ENCODE measurements at places on chromosomes 3 and 15. TPM values are rescaled to one million over a fixed set of nuclear protein-coding genes. Genes with fewer than 3 reads are reported as not detected.

The CYP19A1 gene
- total RNA-seq, result not detected

The ANKDD1A gene
- total RNA-seq, result 0.16 TPM

- H3K4me1 ChIP-seq, result peaks cover 38% of the 10 kb centered on the region
- H3K27me3 ChIP-seq, result no peaks in the 10 kb centered on the region
- no peak for DNase-seq
- H3K27ac ChIP-seq, result no peak overlapping the region
- H3K4me3 ChIP-seq, result no peak overlapping the region
These were observed 91.8 kb upstream of the PLXNA1 start for GRCh38 chr3:126891141-126891540.

DNA sequence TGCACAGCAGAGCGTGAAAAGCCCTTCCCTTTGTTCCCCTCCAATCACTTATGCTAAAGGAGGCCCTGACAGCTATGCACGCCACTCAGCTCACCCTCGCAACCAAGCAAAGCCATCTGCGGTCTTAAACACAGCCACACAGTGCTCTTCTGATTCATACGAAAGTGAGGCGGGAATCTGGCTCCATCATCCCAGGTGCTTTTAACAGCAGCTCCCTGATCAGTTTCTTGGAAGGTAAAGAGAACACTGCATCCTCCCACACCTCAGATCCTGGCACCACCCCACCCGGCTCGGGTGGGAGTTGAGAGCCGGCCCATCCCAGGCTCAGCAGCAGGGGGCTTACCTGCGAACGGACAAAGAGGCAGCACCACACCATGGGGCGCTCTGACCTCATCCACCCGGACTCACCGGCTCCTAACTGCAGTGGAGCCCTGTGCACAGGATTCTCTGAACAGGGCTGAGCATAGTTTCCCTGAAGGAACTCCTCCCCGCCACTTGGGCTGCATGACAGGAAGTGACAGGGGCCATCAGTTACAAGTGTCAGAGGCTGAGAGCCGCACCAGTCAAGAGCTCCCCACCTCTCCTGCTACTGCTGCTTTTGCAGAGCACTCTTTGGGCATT is 114.3 kb upstream of the ARHGEF3 start:
- H3K4me3 ChIP-seq, result no peak overlapping the region
- no peak overlapping the region for H3K27ac ChIP-seq
- H3K4me1 ChIP-seq, result no peaks in the 10 kb centered on the region
- no peak for DNase-seq

DNA sequence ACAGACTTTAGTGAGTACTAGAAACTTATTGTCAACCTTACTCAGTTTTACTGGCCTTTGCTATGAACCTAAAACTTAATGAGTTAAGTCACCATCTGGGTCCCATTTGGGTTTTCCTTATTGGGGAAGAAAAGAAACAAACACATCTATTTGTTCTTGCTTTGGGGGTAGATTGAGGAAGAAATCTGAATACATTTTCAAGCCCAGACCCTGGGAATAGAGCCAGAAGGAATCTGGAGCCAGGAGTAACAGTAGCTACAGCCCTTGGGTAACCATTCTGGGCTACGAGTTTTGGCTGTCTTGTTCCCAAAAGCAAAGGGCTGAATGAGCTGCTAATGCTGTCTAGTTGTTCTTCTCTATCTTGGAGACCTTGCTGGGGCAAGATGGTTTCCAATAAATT is 16.5 kb downstream of the SLC12A1 start:
- no peak overlapping the region for H3K27ac ChIP-seq
- H3K27me3 ChIP-seq, result peaks cover 10% of the 10 kb centered on the region
- H3K4me3 ChIP-seq, result no peak overlapping the region
- H3K4me1 ChIP-seq, result no peaks in the 10 kb centered on the region

- H3K36me3 ChIP-seq, result no peaks in the 10 kb centered on the region
- H3K27ac ChIP-seq, result peak overlapping the region; percentile 57
- H3K4me1 ChIP-seq, result peaks cover 46% of the 10 kb centered on the region
- DNase-seq, result peak; percentile 51
- H3K27me3 ChIP-seq, result no peaks in the 10 kb centered on the region
These were observed 59.9 kb downstream of the SMAD6 start for GRCh38 chr15:66761726-66762595.

GRCh38 chr15:66876731-66877476 is 174.9 kb downstream of the SMAD6 start:
- no peaks in the 10 kb centered on the region for H3K27me3 ChIP-seq
- H3K27ac ChIP-seq, result no peak overlapping the region
- no peaks in the 10 kb centered on the region for H3K36me3 ChIP-seq
- no peaks in the 10 kb centered on the region for H3K4me1 ChIP-seq
- H3K4me3 ChIP-seq, result no peak overlapping the region

DNA sequence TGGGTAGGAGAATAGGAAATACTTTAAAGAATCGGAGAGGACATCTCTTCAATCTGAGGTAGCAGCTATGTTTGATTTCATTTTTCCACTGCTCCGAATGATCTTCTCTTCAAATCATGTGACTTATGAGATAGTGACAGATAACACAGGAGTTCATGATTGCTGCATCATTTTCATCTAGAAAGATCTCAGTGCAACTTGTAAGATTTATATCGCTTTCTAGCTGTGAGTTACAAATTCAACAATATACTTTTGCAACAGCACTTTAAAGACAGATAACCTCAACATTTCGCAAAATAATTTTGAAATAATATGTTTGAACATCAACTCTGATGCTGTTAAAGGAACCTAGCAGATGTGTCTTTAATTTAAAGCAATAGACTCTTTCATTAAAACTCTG is 99.9 kb upstream of the CCDC80 start:
- H3K27ac ChIP-seq, result no peak overlapping the region
- no peaks in the 10 kb centered on the region for H3K27me3 ChIP-seq
- DNase-seq, result no peak
- H3K4me1 ChIP-seq, result no peaks in the 10 kb centered on the region
- no peaks in the 10 kb centered on the region for H3K36me3 ChIP-seq

DNA sequence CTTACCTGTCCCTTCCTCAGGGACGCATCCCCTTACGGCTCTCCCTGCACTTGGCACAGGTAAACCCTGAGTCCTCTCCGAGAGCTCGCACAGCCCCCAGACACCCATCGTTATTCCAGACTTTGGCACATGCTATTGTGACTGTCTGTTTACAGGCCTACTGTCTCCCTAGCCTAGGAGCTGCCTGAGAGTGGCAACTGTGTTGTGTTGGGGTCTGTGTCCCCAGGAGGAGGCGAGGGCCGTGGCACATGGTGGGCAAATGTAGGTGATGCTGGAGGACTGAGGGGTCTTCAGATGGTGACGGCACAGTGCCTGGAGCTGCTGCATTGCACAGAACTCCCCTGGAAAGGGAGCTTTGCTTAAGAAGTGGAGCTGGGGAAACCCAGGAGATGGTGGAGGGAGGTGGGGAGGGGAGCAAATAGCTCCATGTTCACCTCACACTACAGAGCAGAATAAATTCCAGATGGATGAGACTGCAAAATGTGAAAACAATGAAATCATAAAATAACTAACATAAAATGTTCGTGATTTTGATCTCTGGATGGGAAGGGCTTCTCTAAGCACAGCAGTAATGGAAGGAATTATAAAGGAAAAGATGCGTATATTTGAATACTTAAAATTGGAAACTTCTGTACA is 96.5 kb downstream of the SMAD6 start:
- no peaks in the 10 kb centered on the region for H3K27me3 ChIP-seq
- H3K4me1 ChIP-seq, result peaks cover 26% of the 10 kb centered on the region
- peaks cover 7% of the 10 kb centered on the region for H3K36me3 ChIP-seq

DNA sequence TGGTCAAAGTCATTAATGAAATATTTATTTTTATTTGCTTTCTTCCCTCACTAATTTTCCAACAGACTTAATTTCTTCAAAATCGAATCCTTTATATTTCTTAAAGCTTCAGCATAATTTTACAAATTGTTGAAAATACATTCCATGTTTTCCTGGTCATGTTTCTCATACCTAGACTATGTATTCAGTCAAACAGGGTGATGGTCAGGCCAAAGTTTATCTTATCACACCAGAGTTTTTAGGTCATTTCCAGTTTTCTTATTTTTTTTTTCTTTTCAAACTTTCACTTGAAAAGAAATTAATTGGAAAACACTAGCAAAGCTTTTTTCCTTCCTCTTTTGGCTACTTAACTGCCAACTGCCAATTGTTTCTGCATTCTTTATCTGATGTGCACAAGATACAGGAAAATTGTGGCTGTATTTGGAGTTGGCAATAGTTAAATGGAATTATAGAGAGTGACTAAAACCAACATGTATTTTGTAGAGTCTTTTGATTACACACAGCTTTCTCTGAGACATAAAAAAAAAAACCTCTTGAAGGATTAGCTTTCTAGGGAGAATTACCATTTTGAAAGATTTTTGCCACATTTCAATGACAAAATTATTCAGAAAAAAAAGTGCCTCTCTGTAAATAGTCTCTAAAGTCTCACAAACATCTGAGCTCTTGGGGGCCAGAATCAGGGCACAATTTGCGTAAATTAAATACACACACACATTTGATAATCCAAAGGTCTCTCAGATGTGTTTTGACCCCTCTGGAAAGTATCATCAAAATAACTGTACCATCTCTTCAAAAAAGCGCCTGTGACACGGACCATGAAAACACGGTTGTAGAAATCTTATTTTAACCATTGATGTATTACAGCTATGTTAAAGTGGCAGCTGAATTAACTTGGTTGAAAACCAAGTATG is 603.2 kb upstream of the KCNMB2 start:
- no peak for DNase-seq
- no peak overlapping the region for H3K4me3 ChIP-seq
- no peaks in the 10 kb centered on the region for H3K36me3 ChIP-seq
- H3K27me3 ChIP-seq, result no peaks in the 10 kb centered on the region
- H3K27ac ChIP-seq, result no peak overlapping the region
